ENCODE measurements at places on chromosomes 7 and 10.

- peak; percentile 30 for DNase-seq
These were observed 119.0 kb upstream of the KCNMA1 start for GRCh38 chr10:77756319-77757232.

- peak; percentile 22 for DNase-seq
These were observed 3.5 kb downstream of the CCDC201 start for GRCh38 chr7:45869426-45869825.

- DNase-seq: no peak
These were observed 91.0 kb downstream of the PTPRE start for GRCh38 chr10:127997937-127998336.

DNA sequence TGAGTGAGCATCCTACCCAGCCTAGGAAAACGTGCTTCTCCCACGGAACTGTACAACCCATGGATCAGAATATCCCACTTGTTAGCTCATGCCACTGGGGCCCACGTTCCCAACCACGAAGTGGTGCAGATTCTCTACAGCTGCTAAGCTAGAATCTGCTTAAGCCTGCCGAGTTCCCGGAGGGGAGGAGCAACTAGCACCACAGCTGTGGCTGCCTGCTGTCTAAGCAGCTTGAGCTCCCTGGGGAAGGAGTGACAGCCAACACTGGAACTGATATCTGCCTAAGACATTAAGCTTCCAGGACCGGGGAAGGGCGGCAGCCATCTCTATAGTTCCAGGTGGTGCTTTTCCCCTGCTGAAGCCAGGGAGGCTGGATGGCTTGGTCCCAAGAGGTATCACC is 334.7 kb upstream of the CHRM2 start:
- no peak for DNase-seq

DNA sequence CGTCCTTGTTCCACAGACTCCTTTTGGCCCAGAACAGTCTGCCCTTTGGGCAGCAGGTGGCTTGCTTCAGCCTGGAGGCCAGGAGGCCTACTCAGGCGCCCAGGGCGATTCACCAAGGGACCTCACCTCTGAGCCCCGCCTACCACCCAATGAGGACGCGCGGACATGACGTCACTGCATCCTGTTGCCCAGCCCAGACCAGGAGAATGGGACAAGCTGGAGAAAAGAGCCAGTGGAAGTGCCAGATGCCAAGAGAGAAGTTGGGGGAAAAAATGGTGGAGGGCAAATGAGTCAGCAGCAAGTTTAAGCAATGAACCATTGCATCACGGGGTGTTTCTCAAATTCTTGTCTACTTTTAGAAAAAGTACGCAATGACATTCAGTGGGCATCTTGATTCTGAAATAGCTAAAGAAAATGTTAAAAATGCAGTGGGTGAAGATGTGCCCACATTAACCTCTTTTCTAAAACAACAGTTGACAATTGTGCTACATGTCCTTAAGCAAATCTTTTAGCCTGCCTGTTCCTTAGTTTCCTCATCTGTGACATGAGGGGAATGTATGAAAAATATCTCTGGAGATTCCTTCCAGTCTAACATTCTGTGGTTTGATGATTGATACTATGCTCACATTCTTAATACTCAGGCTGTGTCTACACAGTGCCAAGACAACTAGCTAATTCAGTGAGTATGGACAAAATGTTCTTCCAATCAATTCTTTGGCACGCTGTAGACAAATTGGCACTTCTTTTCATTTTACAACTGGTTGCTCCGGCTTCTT is 23.9 kb upstream of the LEP start:
- DNase-seq: no peak

DNA sequence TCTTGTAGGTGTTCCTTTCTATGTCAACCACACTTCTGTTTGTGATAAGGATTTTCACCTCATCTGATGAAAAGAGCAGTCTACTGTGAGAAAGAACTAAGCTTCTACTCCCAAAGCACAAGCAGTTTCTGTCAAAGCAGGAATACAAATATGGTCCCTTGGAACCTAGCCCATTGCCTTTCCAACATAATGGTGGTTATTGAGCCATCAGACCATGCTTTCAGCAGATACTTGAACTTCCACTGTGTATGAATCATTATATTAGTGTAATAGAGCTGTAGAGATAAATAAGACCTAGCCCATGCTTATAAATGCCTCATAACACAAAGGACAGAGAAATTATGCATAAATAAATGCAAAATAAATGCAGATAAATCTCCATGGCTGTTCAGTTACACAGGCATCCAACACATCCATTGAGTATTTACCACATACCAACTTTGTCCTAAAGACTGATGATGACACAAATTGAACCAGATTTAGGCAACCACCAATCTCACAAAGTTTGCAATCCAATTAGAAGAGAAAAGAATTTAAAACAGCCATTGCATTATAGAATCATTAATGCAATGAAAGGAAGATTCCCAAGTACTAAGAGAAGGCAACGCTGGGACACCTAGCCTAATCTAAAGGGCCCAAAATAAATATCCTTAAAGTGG is 729.4 kb upstream of the C7orf33 start:
- no peak for DNase-seq

DNA sequence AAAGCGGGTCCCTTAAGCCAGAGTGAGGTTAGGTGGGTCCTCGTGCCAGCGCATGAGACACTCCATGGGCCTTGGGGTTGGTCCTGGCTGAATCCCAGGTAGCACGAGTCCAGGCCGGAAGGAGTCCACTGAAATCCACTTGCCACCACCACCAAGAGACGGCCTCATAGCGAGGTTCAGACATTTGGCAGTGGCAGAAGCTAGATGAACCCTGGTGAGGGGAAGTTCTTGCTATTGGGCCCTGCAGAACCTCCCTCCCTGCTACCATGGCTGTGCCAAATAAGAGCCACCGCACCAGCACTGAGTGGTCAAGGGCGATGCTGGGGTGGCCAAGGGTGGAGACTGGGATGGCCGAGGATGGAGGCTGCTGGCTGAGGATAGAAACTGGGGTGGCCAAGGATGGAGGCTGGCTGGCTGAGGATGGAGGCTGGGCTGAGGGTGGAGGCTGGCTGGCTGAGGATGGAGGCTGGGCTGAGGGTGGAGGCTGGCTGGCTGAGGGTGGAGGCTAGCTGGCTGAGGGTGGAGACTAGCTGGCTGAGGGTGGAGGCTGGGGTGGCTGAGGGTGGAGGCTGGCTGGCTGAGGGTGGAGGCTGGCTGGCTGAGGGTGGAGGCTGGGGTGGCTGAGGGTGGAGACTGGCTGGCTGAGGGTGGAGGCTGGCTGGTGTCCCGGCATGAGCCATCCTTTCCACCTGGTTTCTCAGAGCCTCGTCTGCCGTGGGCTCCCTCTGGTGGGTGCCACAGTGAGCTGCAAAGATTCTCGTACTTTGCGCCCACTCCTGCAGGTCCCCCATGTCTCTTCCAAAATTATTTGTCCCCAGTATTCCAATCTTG is 88.2 kb downstream of the ELFN1 start:
- DNase-seq: peak; percentile 6

DNA sequence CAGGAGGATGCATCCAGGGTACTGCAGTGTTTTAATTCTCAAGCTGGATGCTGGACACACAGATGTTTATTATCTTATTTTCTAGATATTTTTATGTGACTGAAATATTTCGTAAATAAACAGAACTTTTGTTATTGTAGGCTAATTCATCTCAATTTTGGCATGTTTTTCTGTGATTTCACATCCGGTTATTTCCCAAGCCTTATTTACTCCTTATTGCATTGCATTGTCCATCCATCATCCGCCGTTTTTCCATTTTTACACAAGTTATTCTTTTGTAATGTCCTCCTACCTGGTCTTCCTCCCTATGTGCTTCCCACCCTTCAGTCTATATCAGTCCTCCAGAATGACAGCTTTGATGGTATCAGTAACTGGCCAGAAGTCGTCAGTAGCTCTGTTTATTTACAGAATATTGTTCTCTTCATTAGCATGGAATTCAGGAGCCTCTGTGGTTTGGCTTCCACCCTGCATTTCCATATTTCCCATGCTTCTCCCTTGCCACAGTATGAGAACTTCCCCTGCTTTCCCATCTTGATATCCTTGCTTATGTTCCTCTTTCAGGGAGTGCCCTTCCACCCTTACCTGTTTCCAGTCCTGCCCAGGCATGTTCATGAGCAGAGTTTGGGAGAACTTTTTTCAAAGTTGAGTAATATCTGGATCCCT is 16.1 kb downstream of the GNAI1 start:
- no peak for DNase-seq

GRCh38 chr10:26384600-26384999 is 53.5 kb upstream of the APBB1IP start:
- no peak for DNase-seq

DNA sequence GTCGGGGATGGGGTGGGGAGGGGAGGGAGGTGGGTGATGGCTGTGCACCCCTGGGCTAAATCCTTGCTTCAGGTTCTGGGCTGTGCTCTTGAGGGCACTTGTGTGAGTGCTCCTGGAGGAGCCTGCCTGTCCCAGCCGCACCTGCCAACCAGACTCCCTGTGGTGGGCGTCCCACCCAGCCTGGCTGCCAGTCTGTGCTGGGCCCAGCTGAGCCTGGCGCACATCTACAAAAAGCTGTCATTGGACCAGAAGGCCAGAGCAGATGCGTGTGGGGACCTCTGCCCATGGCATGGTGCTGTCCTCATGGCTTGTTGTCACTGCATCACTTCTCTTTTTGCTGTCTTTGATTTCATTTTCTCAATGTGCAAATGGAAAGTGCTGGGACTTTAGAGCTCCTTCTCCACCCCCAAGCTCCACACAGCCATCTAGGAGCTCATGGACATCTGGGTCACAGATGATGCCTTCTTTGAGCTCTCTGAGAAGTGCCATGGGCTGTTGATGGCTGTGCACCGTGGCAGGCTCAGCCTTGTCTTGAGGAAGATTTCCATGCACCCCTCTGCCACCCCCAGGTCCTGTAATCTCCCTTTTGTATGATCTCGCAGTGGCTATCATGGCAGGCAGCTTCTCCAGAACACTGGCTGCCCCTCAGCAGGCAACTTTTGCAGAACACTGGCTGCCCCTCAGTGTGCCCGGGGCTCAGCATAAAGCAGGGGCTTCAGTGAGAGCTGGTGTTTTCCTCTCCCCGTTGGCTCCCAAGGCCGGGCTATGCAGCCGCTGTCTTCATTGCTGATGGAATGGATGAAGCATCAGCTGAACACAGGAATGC is 83.9 kb downstream of the ADCY1 start:
- no peak for DNase-seq

GRCh38 chr10:86298501-86299001 is 68.0 kb downstream of the GRID1 start:
- no peak for DNase-seq

DNA sequence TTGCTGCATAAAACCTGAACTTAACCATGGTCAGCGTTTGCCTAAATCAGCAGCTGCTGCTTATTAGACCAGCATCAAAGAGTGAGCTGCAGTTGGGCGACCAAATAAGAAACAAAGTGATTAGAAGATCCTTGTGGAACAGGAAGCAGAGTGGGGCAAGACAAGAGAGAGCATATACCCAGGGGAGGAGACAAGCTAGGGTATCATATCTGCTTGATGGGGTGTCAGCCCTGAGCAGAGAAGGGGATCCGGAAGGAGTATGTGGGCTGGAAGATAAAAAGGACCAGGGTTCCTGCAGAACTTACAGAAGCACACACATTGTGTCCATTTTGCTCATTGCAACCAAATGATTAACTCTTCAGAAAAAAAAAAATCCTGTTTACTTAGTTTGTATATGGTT is 213.6 kb downstream of the CELF2 start:
- DNase-seq: no peak

- DNase-seq: no peak
These were observed 758.7 kb upstream of the CELF2 start for GRCh38 chr10:10259013-10259412.

DNA sequence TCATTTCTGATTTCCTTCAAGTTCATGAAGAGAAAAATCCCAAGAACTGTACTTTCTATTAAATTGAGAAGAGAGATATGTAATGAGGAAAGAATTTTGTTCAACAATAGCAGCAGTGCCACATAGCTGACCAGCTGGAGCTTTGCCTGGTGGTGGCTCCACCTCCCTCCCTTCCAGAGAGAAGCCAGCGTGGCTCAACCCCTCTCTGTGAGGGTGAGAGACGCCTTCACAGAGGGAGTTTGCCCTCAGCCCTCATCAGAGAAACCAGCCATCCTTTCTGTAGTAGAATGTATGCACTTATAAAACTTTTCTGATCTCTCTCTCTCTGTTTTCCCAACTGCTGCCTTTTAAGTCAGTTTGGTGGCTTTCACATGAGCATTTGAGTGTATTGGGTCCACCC is 20.5 kb upstream of the COL1A2 start:
- DNase-seq: peak; percentile 69

DNA sequence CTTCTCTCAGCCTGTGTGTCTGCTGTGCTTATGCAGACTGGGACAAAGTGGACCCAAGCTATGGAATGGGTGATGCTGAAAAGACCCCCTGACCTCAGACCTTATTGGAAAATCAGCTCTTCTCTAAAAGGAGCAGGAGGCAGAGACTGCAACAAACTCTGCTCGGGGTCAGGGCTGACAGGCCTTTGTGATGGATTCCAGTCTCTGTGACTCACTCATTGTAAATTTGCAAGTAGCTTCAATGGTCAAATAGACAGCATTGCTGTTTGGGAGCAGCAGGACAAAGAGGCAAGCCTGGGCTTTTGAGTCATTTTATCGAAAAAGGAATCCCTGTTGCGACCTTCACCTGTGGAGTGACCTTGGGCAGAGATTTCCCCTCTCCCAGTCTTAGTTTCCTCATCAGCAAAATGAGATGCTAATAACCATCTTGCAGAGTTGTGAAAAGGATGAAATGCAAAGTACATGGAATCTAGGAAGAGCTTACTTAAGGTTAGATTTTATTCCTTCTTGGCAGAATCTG is 26.1 kb upstream of the GPR26 start:
- DNase-seq: no peak

DNA sequence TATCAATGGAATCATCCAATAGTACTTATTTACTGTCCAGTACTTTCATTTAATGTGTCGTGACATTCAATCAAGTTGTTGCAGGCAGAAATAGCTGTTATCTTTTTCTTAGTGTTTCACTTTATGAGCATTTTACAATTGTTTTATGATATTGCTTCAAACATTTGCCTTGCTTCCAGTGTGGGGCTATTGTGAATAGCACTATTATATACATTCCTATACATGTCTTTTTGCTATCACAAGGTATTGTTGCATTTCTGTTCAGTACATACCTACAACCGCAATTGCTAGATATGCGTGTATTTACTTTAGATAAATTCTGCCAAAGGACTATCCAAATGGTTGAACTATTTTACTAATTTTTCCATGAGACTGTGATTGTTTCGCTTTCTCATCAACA is 34.9 kb downstream of the CYP2C8 start:
- DNase-seq: no peak

DNA sequence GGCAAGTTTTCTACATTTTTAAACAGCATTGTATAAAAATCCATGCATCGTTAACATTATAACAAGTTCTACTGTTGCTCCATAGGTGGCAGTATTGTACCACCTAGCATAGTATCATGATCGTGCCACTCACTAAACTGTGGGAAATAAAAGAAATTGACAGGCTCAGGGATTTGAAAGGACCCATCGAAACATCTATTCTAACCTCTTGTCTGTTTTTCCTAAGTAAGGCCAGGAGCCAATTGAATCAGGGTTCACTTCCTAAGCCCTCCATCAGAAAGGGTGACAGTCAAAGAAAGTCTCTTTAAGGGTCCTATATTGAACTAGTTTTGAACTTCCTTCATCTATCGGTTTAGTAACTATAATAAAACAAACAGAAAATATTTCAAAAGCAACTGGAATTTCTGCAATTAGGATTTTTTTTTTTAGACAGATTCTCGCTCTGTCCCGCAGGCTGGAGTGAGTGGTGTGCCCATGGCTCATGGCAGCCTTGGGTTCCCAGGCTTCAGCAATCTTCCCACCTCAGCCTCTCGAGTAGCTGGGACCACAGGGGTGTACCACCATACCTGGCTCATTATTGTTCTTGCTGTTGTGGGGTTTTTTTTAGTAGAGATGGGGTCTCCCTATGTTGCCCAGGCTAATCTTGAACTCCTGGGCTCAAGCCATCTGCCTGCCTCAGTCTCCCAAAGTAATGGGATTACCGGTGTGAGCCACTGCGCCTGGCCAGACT is 9.4 kb downstream of the HACD1 start:
- no peak for DNase-seq

Measured in HFF-Myc (cell line).